T47D (cell line): ENCODE measurements at places on chromosomes 16 and 17.

- DNase-seq: no peak
Measured at GRCh38 chr16:5321930-5322329, 224.3 kb upstream of the EEF2KMT start.

DNA sequence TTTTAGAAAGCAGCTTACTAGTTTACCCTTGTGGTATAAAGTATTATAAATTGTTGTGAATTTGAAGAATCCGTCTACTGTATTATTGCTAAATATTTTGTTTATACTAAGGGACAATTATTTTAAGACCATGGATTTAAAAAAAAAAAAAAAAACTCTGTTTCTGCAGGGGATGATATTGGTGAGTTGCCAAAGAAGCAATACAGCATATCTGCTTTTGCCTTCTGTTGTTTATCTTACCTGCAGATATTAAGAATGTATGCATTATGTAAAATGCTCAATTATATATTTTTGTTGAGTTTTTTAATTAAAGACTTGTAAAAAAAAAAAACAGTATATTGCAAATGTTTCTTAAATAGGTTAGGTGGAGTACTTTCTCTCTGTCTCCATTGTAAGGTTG lies 19.4 kb downstream of the WSB1 start:
- DNase-seq: no peak

DNA sequence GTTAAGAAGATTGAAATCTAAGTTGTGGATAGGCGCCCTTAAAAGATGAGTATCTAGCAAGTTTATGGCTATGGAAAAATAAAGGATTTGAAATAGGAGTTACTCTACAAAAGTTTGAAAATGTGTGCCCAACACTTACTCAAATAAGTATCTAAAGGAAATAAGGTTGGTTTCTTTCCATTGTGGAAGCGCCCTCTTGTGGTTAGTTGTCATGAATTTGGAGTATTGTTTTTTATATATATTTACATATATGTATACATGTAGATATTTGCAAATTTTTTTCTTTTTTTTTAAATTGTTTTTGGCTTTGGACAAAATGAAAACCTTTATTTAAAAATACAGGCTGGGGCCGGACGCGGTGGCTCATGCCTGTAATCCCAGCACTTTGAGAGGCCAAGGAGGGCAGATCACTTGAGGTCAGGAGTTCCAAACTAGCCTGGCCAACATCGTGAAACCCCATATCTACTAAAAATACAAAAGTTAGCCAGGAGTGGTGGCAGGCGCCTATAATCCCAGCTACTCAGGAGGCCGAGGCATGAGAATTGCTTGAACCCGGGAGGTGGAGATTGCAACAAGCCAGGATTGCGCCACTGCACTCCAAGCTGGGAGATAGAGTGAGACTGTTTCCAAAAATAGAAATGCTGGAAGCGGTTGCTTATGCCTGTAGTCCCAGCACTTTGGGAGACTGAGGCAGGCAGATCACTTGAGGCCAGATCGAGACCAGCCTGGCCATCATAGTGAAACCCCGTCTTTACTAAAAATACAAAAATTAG lies 24.0 kb upstream of the VPS4A start:
- peak; percentile 32 for DNase-seq

DNA sequence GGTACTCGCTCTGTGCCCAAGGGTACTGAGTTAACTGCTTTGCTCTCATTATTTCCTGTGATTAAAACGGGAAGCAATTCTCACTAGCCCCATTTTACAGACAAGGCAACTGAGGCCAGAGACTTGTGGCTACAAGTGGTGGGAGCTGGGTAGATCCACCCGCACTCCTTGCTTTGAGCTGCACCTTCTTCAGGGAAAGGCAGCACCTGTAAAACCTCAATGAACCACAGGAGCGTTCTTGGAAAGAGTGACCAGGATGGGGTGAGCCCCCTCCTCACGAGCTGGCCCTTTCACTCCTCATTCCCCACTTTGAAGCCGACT lies 80.0 kb downstream of the TIMM22 start:
- no peak for DNase-seq

DNA sequence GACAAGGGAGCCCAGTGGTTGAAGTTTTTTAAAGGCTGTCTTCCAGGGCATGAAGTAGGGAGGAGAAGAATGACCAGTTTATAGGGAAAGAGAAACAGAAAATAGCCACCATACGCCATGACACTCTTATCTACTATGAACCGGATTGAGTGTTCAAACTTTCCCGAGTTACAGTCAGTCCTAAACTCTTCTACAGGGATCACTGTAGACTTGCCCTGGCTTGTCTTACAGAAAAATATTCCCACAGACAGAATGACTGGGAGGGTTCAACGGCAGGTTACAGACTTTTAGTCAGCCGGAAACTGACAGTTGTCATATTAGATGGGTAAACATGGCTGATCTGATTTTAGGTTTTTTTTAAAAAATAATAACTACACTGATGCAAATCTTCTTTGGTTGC lies 662.5 kb upstream of the SOX9 start:
- DNase-seq: no peak

DNA sequence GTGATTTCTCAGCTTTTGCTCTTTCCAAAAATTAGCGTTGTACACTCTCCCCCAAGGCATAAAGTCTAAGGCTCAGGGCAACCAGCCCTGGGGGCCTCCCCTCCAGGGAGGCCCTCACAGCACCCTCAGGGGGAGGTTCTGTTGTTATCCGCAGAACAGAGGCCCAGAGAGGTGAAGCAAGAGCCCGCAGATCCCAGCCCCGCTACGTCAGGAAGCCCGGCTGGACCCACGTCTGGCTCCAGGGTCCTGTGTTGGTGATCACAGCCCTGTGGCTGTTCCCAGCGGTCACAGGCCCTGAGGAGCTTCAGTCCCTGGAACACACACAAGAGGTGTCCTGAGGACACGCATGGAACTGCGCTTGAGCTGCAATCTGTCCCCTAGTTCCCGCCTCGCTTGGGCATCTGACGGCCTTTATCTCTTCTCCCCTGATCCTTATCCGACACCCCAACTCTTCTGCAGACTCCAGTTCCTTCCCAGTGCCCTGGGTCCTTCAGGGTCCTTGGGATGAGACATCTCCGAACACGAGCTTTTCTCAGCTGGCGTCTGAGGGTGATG lies 1.1 kb upstream of the ZG16B start:
- DNase-seq: no peak

DNA sequence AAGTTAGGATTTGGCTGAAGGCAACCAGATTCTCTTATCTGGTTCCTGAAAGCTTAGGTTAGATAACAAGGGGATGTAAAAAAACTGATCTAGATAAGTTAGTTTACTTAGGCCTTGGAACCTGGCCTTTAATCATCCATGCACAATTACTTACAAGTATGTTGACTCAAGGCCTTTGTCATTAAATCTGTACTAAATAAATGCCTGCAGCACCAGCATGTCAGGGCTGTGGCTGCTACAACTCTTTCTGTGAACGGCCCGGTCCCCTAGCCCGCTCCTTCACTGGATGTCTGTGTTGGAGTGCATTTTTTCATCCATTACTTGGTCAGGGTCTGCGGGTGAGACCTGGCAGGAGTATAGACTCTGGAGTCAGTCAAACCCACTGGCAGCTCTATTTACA lies 48.4 kb upstream of the ALDH3A1 start:
- no peak for DNase-seq

GRCh38 chr16:3907586-3907985 lies 27.1 kb upstream of the CREBBP start:
- peak; percentile 23 for DNase-seq

DNA sequence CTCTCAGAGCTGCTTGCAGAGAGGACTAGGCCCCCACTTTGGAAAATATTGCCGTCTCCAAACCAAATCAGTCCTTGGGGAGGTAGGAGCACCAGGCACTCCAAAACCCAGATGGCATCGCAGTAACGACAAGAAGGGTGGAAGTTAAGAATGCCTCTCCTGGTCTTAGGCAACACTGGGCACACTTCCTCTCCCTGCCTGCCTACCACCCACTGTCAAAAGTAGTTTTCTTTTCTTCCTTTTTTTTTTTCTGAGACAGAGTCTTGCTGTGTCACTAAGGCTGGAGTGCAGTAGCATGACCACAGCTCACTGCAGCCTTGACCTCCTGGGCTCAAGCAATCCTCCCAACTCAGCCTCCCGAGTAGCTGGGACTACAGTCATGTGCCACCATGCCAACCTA lies 47.2 kb downstream of the SRL start:
- no peak for DNase-seq

GRCh38 chr17:59362811-59363205 lies 31.4 kb downstream of the YPEL2 start:
- DNase-seq: no peak

DNA sequence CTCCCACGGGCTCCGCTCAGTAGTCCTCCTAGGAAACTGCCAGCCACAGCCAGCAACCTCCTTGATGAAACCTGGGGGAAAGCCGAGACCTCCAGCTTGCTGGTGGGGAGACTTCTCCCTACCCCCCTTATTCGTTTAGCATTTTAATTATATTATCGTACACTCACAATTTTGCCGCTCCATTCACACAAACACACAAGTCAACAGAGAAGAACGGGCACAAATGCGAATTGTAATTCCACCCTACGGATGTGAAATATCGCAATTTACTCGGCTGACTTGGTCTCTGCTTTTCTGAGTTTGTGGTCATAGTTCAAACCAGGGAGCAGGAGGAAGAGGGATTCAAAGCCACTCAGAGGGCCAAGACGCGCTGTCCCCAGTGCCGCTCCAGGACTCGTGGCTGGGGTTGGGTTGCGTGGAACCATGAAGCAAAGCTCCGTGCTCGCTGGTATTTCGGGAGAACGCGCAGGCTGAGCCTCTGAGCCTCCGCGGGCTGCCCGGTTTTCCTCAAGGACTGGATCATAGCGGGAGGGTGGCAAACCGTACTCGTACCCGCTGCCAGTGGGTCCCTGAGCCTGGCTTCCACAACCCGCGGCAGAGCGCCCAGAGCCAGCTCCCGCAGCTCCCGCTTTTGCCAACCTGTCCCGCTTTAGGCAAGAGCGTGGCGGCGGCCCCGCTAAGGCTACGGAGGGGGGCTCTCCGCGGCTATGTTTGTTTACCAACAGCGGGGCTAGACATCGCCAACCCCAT lies 2.0 kb downstream of the LHX1 start:
- no peak for DNase-seq

- DNase-seq: no peak
Measured at GRCh38 chr17:79395066-79395465, 215.8 kb downstream of the RBFOX3 start.

GRCh38 chr16:57958544-57958943 lies 12.4 kb downstream of the CNGB1 start:
- DNase-seq: no peak

DNA sequence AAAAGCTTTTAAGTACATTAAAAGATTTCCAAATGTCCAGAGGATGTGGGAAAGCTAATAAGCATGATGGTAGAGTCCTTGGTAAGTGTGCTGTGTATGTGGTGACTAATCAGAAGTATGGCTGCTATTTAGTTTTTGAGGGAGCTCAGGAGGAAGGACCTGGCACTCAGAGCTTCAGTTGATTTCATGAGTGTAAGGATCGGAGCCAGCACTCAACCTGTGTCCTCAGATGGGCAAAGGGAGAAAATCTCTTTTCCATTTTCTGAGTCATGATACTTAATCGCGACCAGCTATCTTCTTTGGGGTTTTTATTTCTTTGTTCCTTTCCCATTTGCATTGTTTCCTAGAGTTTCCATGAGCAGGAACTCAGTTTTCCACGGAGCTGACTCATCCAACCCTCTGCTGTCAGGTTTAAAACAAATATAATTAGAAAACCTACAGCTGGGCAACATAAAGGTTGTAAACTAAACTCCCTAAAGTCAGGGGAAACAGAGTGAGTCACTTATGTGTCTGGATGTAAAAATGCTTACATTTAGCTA lies 125.4 kb downstream of the MAP2K6 start:
- DNase-seq: no peak

DNA sequence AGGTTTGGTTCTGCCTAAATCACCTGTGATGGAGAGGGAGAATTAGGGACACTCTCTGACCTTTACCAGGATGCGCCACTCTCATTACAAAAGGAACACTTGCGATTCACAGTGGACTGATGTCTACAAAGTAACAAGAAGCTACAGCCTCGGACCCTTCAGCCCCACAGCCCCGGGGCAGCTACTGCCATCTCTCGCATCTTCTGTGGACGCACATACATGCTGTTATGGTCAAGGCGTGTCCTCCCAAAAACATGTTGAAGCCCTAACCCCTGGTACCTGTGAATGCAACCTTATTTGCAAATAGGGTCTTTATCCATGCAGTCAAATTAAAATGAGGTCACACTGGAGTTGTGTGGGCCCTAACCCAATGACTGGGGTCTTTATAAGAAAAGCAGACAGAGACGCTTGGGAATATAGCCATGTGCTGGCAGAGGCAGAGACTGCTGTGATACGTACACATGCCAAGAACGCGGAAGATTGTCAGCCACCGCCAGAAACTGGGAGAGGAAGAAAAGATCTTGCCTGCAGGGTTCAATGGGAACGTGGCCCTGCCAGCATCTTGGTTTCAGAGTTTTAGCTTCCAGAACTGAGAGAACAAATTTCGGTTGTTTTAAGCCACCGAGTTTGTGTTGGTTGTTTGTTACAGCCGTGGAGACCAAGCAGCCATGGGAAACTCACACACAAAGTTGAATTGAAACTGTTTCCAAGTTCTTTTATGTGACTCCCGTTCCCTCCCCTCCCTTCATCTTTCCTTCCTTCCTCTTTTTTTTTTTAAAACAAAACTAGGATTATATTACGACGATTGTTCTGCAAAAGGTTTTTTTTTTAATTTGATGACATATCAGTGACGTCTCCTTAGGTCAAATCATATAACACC lies 23.1 kb downstream of the ATP2C2 start:
- no peak for DNase-seq

GRCh38 chr16:23282568-23282967 lies 19.5 kb upstream of the SCNN1B start:
- no peak for DNase-seq

GRCh38 chr17:62995377-62995885 lies 29.4 kb downstream of the TANC2 start:
- peak; percentile 64 for DNase-seq

DNA sequence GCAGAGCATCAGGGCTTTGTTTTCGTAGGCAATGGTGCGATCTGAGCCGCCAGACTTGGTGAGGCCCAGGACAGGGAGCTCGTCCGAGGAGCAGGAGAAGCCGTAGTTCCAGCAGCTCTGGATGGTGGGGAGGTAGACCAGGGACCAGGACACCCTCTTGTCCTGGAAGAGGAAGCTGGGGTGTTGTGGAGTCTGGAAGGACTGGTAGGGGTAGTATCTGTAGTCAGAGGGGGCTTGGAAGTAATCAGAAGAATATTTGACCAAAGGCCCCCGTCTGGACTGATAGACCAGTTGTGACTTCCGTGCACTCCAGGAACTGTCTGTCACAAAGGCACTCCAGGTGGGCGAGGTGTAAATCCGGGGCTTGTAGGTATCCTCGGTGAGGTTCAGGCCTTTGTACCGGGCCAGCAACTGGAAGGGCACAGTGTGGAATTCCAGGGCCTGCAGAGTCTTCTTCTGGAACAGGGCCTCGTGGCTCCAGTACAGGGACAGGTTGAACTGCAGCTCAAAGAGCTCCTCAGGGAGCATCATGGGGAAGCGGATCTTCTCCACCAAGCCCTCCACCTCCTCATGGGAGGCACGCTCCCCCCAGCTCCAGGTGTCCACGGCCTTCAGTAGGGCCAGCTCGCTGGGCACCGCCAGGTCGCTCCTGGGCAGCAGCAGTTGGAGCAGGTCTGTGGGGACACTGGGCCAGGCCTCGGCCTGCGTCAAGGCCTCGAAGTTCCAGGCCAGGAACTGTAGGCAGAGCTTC lies 7.8 kb downstream of the LGALS3BP start:
- DNase-seq: no peak
